Neural progenitor cell (in vitro differentiated cells): ENCODE measurements at places on chromosomes 2 and 18. TPM values are rescaled to one million over a fixed set of nuclear protein-coding genes. Genes with fewer than 3 reads are reported as not detected.

The WDR35 gene
- total RNA-seq: 17.4 and 31.6 TPM in 2 replicates

GRCh38 chr2:222745836-222746559 is 74.5 kb downstream of the MOGAT1 start:
- no peaks in the 10 kb centered on the region for H3K36me3 ChIP-seq
- no peak for DNase-seq
- H3K4me3 ChIP-seq: no peak overlapping the region
- peaks cover 15% of the 10 kb centered on the region for H3K4me1 ChIP-seq
- no peak overlapping the region for H3K27ac ChIP-seq

GRCh38 chr2:232584238-232584637 is 33.7 kb downstream of the EIF4E2 start:
- H3K36me3 ChIP-seq: no peaks in the 10 kb centered on the region
- H3K4me3 ChIP-seq: no peak overlapping the region
- H3K27ac ChIP-seq: no peak overlapping the region
- no peaks in the 10 kb centered on the region for H3K4me1 ChIP-seq

- H3K27me3 ChIP-seq: no peaks in the 10 kb centered on the region
- no peak overlapping the region for H3K27ac ChIP-seq
- H3K4me3 ChIP-seq: no peak overlapping the region
Measured at GRCh38 chr2:42761554-42761953, 2.4 kb downstream of the OXER1 start.

- no peak overlapping the region for H3K4me3 ChIP-seq
- H3K36me3 ChIP-seq: no peaks in the 10 kb centered on the region
- H3K27me3 ChIP-seq: no peaks in the 10 kb centered on the region
- no peaks in the 10 kb centered on the region for H3K4me1 ChIP-seq
- H3K27ac ChIP-seq: no peak overlapping the region
- peak; percentile 79 for DNase-seq
Measured at GRCh38 chr18:72830109-72830508, 37.7 kb downstream of the NETO1 start.

GRCh38 chr2:203453858-203454451 is 81.1 kb downstream of the RAPH1 start:
- peak; percentile 30 for DNase-seq
- no peak overlapping the region for H3K4me3 ChIP-seq
- no peak overlapping the region for H3K27ac ChIP-seq
- no peaks in the 10 kb centered on the region for H3K27me3 ChIP-seq
- H3K4me1 ChIP-seq: no peaks in the 10 kb centered on the region

The FNDC4 gene
- 6.2 and 18.3 TPM in 2 replicates for total RNA-seq
